ENCODE measurements at places on chromosomes 7 and 10.

- DNase-seq: no peak
Measured at GRCh38 chr10:24551161-24551560, 172.5 kb downstream of the ARHGAP21 start.

GRCh38 chr10:80464557-80465450 lies 10.7 kb downstream of the TSPAN14 start:
- no peak for DNase-seq

DNA sequence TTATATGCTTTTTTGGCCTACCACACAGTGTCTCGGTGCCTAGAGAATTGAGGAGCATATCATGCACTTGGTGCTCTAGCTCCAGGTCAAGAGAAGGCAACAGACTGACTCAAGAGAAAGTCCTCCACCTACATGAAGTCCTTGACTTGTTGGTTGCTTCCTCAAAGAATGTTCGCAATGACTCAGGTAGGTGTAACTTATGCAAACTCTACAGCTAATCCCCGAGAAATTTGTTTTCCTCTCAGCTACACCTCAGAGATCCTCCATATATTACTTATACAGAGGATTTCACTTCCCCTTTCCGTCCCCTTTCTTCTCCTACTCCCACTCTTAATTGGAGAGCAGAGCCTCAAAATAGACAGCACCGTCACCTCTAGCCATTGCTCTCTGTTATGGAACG lies 1013.1 kb downstream of the KCNMA1 start:
- no peak for DNase-seq

- no peak for DNase-seq
Measured at GRCh38 chr7:32020551-32021159, 49.6 kb downstream of the PDE1C start.

GRCh38 chr7:105257338-105257737 lies 131.4 kb downstream of the SRPK2 start:
- no peak for DNase-seq

- DNase-seq: peak; percentile 39
Measured at GRCh38 chr7:36440880-36441279, 51.2 kb downstream of the ANLN start.

DNA sequence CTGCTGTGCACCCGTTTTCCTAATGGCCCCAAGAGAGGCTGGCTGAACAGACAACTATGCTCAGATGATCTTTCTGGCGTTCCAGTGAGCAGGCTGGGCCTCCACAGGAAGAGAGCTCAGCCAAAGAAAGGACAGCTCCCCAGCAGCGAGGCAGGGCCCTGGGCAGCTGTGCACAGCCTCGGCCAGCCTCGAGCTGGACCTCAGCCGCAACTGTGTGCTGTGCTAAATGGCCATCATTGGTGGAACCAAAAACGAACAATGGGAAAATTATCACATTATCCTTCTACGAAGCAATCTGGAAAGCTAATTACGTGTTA lies 97.5 kb downstream of the CTBP2 start:
- DNase-seq: peak; percentile 42

DNA sequence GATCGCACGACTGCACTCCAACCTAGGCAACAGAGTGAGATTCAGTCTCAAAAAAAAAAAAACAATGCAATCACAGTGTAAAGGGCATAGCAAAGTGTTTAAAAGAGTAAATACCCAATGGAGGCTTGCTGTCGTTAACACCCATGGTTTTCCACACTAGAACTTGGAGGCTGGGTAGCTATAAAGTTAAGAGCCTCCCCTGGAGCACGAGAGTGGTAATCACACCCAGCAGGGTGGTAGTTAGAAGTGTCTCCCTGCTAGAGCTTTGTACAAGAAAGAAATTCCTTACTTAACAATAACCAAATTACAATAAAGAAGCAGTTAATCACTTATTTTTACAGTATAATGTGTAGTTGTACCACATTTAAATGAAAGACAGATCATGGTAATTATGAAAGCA lies 1078.9 kb downstream of the NRG3 start:
- DNase-seq: no peak

- peak; percentile 32 for DNase-seq
Measured at GRCh38 chr7:43577485-43577951, 5.4 kb upstream of the STK17A start.

DNA sequence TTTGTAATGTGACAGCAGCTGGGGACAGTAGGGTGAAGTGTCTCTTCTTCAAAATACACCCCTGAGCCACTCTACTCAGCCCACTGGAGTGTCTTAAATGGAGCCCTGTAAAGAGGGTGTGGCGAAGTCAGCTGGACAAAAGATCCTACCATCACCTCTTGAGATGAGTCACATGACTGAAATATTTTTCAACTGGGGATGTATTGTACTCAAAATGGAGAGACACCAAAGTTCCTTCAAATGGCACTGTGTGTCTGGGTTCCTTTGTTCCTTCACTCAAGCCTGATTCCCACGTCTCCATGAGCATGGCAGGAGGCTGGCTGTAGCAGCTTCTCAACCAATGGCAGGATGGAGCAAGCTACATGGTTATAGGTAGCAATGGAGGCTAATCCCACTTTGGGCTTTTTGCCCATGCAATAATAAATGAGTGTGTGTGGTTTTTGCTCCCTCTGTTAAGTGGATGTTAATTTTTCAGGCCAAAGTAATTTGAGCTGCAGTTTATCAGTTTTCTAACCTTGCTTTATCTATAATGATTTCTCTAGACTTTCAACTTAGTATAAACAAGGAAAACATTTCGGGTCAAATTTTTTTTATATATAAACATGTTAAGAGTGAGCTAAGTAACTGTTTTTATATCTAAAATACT lies 68.2 kb downstream of the CLEC2L start:
- DNase-seq: no peak

- DNase-seq: no peak
Measured at GRCh38 chr10:46216836-46217751, 69.7 kb upstream of the ANTXRL start.
